ENCODE measurements at places on chromosomes 7 and 10. TPM values are rescaled to one million over a fixed set of nuclear protein-coding genes. Genes with fewer than 3 reads are reported as not detected.
A peak's percentile ranks its signal among the peaks of the same experiment; 100 is the strongest.

The AKR1C2 gene
- total RNA-seq = 0.36 TPM

GRCh38 chr10:131668903-131669302 is 231.9 kb upstream of the PPP2R2D start:
- DNase-seq = no peak

DNA sequence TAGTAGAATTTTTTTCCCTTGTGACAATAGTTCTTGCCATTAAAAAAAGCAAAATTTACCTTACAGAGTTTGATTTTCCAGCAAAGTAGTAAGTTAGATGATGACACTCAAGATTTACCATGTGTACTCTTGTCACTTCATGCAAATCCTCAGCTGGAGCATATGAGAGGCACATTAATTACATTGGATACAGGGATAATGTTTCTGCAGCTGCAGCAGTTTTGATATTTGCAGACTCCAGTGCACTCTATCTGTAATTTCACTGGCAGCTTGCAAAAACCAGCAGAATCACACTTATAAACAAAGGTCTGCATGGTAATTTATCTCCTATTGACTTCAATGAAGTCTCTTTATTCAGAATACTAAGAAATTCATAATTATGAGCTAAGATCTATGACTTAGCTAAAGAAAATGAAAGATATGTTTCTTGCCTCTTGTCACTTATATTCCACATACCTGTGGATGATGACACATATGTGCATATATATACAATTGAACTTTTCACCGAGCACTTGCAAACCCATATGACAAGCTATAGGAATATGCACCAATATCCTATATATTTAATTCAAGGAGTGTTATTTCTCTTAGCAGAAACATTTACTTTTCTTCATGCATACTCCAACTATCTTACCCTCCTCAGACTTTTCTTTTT is 530.6 kb downstream of the PHTF2 start:
- peak; percentile 13 for DNase-seq

- DNase-seq = peak; percentile 19
Observed at GRCh38 chr10:9305018-9305655, 1250.6 kb downstream of the GATA3 start.
